ENCODE measurements at places on chromosomes 12 and 14.

DNA sequence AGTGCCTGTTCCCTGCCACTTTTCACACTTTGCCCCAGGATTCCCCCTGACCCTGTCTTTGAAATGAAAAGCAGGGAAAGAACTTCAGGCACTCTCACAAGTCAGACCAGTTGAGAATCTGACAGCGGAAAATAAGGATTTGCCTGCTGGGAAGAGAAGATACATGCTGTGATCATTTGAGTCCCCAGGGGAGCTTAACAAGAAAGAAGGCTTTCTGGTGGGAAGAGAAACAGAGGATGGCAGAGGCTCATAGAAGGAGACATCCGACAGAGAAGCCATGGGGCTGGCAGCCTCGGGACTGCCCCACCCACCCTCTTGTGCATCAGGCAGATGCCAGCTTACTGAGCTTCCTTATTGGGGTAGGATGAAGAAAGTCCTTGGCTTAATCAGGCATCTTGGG, 11.9 kb downstream of the TTC9 start:
- DNase-seq: no peak

DNA sequence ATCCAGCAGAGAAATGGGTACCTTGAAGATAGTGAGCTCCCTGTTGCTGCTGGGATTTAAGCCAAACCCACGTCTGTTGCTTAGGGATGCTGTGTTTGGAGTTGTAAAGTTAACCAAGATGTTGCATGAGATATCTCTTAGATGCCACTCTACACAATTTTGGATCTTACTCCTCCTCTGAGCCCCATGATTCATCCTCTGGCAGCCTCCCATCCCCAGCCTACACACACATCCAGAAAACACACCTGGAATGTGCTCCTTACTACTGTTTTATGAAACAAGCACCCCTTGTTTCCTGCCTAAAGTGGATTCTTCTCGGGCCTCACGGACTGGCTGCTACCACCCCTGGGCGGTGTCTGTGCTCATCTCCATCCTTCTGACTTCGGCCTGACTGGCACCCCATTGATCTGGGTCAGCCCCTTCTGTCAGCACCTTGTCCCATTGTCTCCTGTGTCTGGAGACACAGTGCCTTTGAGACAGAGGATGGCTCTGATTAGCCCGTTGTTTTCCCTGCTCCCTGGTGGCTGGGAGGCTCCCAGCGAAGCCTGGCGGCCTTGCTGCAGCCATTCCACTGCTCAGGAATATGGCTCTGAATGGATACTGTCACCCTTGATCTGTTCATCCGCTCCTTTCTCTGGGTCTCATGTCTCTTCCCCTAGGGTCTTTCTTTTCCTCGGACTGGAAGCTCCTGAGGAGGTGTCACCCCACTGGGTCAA, 24.3 kb downstream of the TSPAN9 start:
- no peak for DNase-seq

GRCh38 chr14:103904493-103905107, 23.7 kb upstream of the TDRD9 start:
- no peak for DNase-seq

DNA sequence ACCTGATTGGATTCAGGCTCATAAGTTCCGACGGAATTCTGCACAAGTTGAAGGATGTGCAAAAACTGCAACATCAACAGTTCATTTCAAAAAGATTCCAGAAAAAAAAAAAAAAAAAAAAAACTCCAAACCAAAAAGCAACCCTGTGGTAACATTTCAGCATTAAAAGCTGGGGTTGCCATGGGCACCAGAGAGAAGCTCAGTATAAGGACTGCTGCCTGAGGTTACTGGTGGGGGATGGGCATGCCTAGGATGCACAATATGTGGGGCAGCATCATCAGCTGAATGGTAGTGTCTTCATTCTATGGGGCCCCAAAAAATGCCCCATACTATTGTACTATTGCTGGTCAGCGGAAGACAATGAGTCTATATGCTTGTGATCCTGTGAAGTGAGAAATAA, 44.7 kb downstream of the MBIP start:
- no peak for DNase-seq

- peak; percentile 18 for DNase-seq
Observed at GRCh38 chr12:132886529-132887477, 602 bp downstream of the CHFR start.

GRCh38 chr12:90489141-90489540, 465.8 kb downstream of the CCER1 start:
- no peak for DNase-seq

DNA sequence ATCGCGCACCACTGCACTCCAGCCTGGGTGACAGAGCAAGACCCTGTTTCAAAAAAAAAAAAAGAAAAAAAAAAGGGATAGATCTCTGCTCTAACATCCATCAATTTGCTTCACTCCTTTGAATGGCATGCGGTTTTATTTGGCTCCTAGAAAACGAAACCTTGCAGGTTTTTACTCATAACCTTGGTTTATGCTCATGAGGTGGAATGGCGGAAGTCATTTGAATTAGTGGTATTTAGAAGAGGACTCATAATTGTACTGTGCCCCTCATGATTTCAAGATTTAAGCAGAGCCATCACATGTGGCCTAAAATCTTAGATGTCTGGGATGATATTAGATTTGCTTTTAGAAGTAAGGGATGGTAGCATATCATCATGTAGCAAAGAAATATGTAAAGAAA, 29.4 kb downstream of the RBMS2 start:
- DNase-seq: no peak

DNA sequence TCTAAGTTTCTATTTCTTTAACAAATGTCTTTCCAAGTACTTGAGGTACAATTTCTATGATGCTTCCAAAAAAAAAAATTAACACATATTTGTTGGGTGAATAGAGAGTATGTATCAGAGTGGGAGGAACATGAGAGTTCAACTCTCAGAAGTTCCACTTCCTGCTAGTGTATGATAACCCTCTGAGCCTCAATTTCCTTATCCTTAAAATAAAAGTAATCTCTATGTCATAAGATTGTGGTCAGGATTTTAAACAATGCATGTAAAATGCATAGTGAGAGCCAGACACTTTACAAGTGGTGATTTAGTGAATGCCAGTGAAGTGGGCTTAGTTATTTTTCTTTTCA, 270.3 kb upstream of the AMIGO2 start:
- DNase-seq: no peak

GRCh38 chr12:12008931-12009611, 61.7 kb upstream of the BCL2L14 start:
- peak; percentile 24 for DNase-seq

DNA sequence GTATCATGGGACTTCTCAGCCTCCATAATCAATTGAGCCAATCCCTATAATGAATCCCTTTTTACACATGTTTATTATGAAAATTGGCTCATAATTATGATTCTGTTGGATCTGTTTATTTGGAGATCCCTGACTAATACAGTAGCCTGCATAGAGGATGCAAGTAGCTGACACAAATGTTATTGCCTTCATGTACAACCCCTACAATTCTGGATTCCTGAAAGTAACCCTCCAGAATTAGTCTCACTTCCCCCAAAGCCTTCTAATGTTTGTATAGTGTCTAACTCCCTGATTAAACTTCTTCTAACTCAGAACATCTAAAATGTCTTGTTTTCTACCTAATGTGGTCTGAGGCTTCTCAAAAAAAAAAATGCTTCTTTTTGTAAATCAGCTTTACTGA, 6.6 kb upstream of the SMIM10L1 start:
- no peak for DNase-seq

DNA sequence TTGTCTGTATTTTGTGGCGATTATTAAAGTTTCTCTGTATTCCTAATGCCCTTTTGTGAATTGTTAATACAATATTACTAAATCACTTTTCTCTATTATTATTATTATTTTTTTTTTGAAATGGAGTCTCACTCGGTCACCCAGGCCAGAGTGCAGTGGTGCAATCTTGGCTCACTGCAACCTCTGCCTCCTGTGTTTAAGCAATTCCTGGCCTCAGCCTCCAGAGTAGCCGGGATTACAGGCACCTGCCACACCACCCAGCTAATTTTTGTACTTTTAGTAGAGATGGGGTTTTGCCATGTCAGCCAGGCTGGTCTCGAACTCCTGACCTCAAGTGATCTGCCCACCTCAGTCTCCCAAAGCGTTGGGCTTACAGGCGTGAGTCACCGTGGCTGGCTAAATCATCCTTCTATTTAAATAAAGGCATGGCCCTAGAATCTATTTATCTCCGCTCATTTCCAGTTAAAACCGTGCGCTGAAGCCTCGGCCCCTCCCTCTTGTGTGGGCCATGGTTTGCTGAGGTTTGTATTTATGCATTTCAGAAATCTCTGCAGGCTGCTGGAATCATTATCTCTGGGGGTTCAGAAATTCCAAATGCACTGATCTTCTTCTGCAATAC, 1136.4 kb upstream of the TMEM132C start:
- DNase-seq: no peak

DNA sequence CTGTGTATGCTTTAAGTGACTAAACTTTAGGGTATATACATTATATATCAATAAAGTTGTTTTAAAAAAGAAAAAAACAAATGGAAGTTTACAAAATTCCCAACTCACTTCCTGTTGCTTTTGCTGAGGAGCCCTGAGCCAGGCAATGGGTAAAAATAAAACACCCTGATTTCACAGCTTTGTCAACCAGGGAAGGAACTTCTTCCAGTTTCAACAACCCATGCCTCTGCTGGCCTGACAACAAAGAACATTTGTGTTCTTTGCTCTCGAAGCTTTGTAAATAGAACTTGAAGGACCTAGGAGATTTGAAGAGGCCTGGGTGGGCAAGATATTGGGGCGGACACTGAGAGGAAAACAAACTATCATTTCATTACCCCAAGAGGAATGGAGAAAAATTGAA, 141.2 kb upstream of the NOS1 start:
- no peak for DNase-seq

- no peak for DNase-seq
Observed at GRCh38 chr14:39446131-39446744, 14.0 kb upstream of the FBXO33 start.
